Left lung (tissue), 14 donors: ENCODE measurements at places on chromosomes 13 and 19. TPM values are rescaled to one million over a fixed set of nuclear protein-coding genes. Genes with fewer than 3 reads are reported as not detected.

- no peak for DNase-seq
- H3K4me3 ChIP-seq: no peak overlapping the region
- H3K27ac ChIP-seq: no peak overlapping the region
- no peaks in the 10 kb centered on the region for H3K27me3 ChIP-seq
- H3K36me3 ChIP-seq: no peaks in the 10 kb centered on the region
- H3K4me1 ChIP-seq: peaks cover 11% of the 10 kb centered on the region
These were observed 3.3 kb upstream of the PDS5B start for GRCh38 chr13:32582991-32583390.

DNA sequence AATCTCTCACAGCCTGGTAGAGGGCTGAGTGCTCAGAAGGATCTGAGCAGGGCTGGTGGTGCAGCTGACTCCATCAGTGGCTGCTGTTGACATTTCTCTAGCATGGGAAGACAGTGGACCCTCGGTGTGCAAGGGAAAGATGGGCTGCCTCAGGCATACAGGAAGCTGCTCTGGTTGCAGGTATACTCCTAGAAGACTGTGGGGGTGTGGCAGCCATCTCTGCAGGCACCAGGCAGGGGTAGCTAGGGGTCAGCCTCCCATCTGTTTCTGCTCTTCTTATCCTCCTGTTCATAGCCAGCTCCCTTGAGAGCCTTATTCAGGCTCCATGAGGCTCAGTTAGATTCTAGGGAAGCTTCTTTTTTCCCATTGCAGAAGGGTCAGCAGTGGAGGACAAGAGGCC is 475.5 kb downstream of the TSHZ3 start:
- no peak for DNase-seq
- H3K36me3 ChIP-seq: no peaks in the 10 kb centered on the region
- no peaks in the 10 kb centered on the region for H3K27me3 ChIP-seq

DNA sequence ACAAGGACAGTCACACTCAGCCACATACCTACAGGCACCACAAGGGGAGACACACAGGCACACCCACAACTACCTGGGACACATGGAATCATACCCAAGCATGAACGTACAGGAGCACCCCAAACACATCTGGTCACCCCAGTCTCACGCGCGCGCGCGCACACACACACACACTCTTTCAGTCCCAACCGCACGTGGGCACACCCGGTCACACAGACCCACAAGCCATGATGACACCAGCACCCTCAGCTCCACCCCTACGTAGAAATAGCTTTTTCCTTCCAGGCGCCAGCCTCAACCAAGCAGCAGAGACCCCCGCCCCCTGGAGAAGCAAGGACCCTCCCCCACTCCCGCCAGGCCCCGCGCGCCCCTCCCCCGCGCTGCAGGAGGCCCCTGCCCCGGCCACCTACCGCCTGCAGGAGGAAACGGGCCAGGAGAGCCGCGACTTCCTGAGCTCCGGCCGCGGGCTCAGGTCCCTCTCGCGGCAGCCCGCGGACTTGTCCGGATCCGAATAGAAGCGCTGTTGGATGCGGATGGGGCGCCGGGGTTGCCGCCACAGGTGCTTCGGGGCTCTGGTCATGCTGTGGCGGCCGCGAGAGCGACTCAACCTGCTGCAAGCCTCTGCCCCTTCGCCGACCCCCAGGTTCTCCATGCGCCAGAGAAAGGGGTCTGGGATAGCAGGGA is 6.4 kb upstream of the PDE4C start:
- H3K36me3 ChIP-seq: no peaks in the 10 kb centered on the region
- no peaks in the 10 kb centered on the region for H3K4me1 ChIP-seq
- no peak for DNase-seq
- H3K27ac ChIP-seq: no peak overlapping the region
- H3K4me3 ChIP-seq: no peak overlapping the region

- no peak overlapping the region for H3K4me3 ChIP-seq
- peaks cover 29% of the 10 kb centered on the region for H3K4me1 ChIP-seq
- no peaks in the 10 kb centered on the region for H3K27me3 ChIP-seq
- H3K36me3 ChIP-seq: no peaks in the 10 kb centered on the region
- DNase-seq: peak; percentile 48
These were observed 93.5 kb downstream of the ATP11A start for GRCh38 chr13:112783135-112783977.

DNA sequence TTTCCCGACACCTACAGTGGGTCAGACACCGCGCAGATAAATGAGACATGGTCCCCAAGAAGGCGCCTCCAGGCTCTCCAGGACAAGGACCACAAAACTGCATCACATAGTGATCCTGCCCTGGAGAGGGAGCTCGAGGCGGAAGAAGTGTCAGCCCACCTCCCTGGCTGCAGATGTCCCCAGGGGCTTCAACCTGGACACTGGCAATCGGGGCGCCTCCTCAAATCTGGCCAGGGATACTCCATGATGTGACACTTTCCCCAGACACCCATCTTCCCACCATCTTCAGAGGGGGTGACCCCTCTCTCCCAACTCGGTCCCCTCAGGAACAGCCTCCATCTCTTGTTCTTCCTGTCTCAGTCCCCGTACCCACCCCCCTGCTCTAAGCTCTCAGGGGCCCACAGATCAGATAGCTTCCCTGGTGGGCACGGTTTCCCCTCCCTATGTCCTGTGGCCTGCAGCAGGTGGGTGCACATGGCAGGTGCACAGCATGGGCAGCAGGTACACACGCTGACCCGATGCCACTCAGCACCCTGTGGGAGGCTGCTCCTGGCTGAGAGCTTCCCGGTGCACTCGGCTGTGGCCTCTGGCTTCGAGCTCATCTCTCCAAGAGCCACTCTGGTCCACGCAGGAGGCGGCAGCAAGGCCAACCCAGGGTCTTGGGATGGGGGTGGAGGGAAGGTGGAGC is 61.2 kb downstream of the PEPD start:
- no peak for DNase-seq
- peaks cover 39% of the 10 kb centered on the region for H3K36me3 ChIP-seq
- H3K4me1 ChIP-seq: no peaks in the 10 kb centered on the region
- no peak overlapping the region for H3K27ac ChIP-seq
- H3K27me3 ChIP-seq: no peaks in the 10 kb centered on the region
- H3K4me3 ChIP-seq: no peak overlapping the region

- H3K27me3 ChIP-seq: no peaks in the 10 kb centered on the region
- DNase-seq: no peak
- H3K36me3 ChIP-seq: no peaks in the 10 kb centered on the region
- no peaks in the 10 kb centered on the region for H3K4me1 ChIP-seq
- no peak overlapping the region for H3K4me3 ChIP-seq
These were observed 4.9 kb upstream of the AXL start for GRCh38 chr19:41214161-41214560.

DNA sequence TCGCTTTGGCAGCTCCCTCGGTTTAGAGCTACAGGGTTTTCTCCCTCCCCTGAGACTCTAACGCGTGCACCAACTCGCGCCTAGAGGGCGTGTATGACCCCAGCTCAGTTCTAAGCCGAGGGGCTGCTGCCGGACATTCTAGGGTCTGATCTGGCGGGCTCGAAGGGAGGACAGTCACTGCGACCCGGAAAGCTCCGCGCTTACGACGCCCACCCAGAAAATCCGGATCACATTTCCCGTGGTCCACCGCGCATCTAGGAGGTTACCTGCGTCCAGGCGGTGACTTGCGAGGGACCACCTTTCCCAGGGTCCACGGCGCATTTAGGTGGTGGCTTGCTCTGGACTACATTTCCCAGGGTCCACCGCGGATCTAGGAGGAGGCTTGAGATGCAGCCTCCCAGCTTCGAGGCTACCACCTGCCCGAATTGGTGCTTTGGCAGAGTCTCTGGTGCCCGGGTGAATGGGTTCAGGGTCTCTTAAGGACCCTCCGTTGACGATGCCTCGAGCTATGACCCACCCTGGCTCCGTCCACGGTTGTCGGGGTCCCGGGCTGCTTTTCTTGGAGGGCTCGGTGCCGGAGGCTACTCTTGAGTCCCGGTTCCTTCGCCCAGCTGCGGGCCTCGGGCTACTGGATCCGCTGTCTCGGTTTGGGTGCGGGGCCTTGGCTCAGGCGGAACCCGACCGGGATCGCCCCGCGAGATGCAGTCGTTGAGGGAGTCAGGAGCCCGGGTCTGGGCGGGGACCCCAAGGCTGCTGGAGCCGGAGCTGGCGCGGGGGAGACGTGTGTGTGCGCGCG is 30.5 kb downstream of the ZNF146 start:
- no peaks in the 10 kb centered on the region for H3K36me3 ChIP-seq
- no peak overlapping the region for H3K27ac ChIP-seq
- no peaks in the 10 kb centered on the region for H3K4me1 ChIP-seq
- DNase-seq: peak; percentile 35
- H3K4me3 ChIP-seq: peak overlapping the region; percentile 22

- peak; percentile 56 for DNase-seq
- H3K4me1 ChIP-seq: peaks cover 30% of the 10 kb centered on the region
- H3K36me3 ChIP-seq: no peaks in the 10 kb centered on the region
- no peak overlapping the region for H3K27ac ChIP-seq
- no peaks in the 10 kb centered on the region for H3K27me3 ChIP-seq
- no peak overlapping the region for H3K4me3 ChIP-seq
These were observed 11.8 kb upstream of the CCNA1 start for GRCh38 chr13:36420437-36420891.

Gene CBLC
- 6.1 TPM for total RNA-seq

- H3K27me3 ChIP-seq: no peaks in the 10 kb centered on the region
- no peak overlapping the region for H3K4me3 ChIP-seq
- no peaks in the 10 kb centered on the region for H3K36me3 ChIP-seq
- no peaks in the 10 kb centered on the region for H3K4me1 ChIP-seq
- no peak for DNase-seq
These were observed 610.6 kb upstream of the PRR20A start for GRCh38 chr13:56530096-56530495.

GRCh38 chr13:111661052-111661451 is 340.6 kb downstream of the TEX29 start:
- H3K27me3 ChIP-seq: peaks cover 28% of the 10 kb centered on the region
- no peak overlapping the region for H3K27ac ChIP-seq
- no peaks in the 10 kb centered on the region for H3K36me3 ChIP-seq

GRCh38 chr13:40192858-40193257 is 473.6 kb downstream of the FOXO1 start:
- peaks cover 19% of the 10 kb centered on the region for H3K4me1 ChIP-seq
- no peaks in the 10 kb centered on the region for H3K36me3 ChIP-seq
- no peak for DNase-seq
- peak overlapping the region; percentile 68 for H3K27ac ChIP-seq
- no peaks in the 10 kb centered on the region for H3K27me3 ChIP-seq

Gene NCCRP1
- total RNA-seq: not detected
